GM23248 (cell line): ENCODE measurements at places on chromosomes 7 and 10. TPM values are rescaled to one million over a fixed set of nuclear protein-coding genes. Genes with fewer than 3 reads are reported as not detected.

- no peak for DNase-seq
These were observed 15.9 kb downstream of the VSIR start for GRCh38 chr10:71757399-71757922.

DNA sequence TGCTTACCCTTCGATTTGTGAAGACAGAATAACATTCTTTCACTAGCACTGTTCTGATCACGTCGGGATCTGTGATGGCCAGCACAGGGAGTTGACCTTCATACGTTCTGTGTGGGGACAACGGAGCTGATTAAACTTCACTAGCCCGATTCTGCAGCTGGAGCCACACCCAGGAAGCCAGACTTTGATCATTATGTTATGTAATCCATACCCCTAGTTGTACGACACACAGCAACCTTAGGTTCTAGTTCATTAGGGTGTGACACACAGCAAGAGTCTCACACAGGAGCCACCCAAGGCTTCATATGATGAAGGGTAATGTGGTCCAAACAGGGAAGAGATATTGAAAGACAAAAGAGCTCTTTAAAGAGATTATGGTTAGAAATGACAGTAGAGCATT, 7.2 kb downstream of the CYP3A5 start:
- no peak for DNase-seq

DNA sequence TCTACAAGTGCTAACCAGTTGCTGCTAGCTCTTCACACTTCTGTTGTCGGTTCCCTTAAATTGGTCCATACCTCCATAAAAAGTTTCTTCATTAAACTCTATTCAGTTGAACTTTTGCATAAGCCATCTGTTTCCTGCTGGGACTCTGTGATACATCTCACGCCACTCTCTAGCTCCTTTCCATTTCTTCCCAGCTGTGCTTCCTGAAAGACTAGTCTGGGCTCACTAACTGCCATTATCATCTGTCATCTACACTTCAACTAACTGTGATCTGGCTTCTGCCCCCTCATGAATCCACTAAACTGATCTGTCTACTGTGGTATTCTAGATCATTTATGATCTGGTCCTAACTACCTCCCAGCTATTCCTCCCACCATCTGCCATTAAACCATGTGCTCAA, 78.3 kb downstream of the ELAPOR2 start:
- DNase-seq = no peak

- no peak for DNase-seq
These were observed 89.5 kb downstream of the ANK3 start for GRCh38 chr10:60299961-60300883.

GRCh38 chr7:156984174-156984891, 26.1 kb downstream of the MNX1 start:
- DNase-seq = peak; percentile 89

GRCh38 chr7:29878081-29878688, 71.9 kb downstream of the WIPF3 start:
- DNase-seq = peak; percentile 67

GRCh38 chr7:125061776-125062397, 132.3 kb upstream of the POT1 start:
- DNase-seq = peak; percentile 37

- peak; percentile 51 for DNase-seq
These were observed 292.1 kb downstream of the BBS9 start for GRCh38 chr7:33421429-33421828.

- no peak for DNase-seq
These were observed 158.1 kb downstream of the AGMO start for GRCh38 chr7:15403751-15404150.

DNA sequence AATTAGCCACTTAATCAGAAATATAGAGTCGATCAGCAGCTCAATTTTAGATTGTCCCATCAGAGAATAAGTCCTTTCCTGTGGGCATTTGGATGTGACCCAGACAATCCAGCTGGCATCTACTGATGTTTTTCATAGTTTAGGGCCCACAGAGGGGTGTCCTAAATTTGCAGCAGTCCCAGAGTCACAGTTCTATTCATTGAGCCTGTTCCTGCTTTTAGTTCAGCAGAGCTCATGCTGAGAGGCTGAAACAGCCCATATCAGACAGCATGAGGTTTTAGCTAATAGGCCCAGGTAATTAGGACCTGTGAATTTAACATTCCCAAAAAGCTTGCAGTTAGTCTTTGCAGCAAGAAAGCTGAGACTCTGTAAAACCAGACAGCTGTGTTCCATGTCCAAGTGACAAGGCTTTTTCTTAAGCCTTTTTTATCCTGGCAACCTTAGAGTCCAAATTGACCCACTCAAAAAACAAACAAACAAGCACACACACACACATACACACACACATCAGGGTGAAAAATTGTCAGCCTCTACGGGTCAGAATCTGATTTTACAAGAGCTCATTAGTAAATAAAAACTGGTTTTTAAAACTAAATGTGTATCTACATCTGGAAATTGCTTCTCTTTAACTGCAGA, 33.7 kb downstream of the ANKIB1 start:
- no peak for DNase-seq

- DNase-seq = no peak
These were observed 333.1 kb downstream of the ETV1 start for GRCh38 chr7:13656330-13656729.

DNA sequence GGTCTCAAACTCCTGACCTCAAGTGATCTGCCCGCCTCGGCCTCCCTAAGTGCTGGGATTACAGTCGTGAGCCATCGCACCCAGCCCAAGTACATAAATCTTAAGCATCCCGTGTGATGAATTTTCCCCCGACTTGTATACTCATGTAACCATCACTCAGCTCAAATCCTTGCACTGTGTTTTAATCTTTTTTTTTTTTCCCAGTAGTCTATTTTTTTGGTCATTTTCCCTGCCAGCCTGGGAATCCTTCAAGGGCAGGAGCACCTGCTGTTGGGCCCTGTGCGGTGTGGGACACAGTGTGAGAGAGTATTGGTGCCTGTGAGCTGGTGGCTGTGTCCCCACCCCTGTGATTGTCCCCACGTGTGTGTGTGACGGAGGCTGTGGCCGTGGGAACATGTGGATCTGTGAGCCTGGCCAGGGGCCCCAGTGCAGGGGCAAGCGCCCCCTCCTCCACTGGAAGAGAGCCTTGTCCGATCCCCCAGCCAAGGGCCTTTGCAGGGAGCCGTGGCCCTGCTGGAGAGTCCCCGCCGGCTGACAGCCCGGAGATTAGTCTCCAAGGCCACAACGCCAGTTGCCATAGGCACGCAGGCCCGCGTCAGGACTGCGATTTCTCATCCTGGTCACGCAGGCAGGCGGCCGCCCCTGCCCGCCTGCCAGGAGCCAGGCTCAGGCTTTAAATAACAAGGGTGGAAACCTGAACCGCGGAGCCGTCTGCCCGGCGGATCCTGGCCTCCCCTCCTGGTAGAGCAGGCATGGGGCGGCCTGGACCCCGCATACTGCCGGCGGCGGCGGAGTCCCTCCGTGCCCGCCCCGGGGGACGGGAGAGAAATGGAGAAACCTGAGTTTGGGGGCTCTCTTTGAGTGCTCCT, 26.5 kb downstream of the GTF2IRD1 start:
- peak; percentile 98 for DNase-seq

GRCh38 chr7:93823621-93824020, 66.9 kb downstream of the TFPI2 start:
- no peak for DNase-seq

DNA sequence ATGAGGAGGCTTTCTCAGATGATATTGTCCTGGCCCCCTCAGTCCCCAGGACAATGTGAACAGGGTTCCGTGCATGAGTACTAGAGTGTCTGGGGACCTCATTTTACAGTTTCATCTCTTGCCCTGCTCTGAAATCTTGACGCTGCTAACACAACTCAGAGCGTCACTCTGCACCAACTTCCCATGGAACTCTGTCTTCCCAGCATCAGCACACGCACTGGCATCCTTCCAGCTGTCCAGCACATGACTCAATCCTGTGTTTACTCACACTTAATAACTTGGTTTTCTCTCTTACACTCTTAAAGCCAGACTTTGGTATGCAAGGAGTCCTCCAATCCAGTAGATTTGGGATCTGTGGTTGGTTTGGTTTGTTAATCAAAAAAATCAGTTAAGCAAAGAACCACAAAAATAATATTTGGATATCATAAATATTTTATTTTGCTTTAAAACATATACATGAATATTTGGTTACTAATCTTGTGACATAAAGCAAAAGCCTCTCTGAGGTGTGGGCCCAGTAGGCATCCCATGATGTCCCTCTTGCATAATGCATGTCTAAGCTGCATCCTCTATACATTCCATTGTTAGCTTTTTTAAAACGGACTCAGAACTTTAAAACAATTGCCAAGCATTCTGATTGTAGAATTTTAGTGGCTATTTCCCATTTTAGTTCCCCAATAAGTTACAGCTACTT, 131.0 kb downstream of the CXCL12 start:
- DNase-seq = peak; percentile 92

- DNase-seq = peak; percentile 30
These were observed 124.5 kb downstream of the TMEM168 start for GRCh38 chr7:112665709-112666108.

GRCh38 chr7:152673897-152674296, 2.0 kb downstream of the XRCC2 start:
- DNase-seq = no peak

GRCh38 chr10:103614306-103615158, 121.0 kb downstream of the NEURL1 start:
- DNase-seq = peak; percentile 40

GRCh38 chr10:19283786-19284185, 235.2 kb downstream of the MALRD1 start:
- no peak for DNase-seq

DNA sequence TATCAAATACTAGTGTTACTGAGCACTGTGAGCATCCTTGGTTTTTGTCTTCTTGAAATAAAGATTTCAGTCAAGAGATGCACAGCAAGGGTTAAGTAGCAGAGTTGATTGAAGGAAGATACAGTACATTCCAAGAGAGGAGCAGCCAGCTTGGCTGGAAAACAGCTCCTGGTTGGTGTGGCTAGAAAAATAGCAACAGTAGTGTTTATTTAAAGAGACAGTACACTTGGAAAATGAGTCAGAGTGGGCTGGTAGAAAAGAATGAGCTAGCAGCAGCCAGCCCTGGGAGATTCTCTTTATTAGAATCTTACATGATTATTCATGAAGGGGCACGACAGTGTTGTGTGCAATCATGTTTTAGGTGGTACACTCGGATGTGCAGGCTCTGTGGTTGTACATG, 1016.4 kb upstream of the SORCS1 start:
- DNase-seq = peak; percentile 66

DNA sequence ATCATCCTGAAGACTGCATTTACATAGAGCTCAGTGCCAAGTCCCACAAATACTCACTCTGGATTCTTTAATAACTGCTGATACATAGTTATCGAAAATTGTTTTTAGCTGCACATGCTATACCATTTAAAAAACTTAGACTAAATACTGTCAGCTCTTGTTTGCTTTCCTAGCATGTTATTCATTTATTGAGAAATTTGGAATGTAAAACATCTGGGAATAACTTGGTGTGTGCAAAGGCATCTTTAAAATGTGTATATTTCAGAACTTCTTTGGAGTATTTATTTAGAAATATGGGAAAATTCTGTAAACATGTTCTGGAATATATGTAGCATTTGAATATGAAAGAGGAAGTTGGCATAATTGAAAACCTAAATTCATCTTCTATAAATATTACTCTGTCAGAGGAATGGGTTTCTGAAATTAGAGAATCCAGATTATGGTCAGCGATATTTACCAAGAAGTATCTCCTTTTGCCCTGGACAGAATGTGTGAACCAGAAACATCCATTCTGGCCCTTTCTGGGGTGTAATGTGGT, 119.7 kb downstream of the ARID5B start:
- DNase-seq = no peak

GRCh38 chr7:139844779-139845442, 15.8 kb downstream of the TBXAS1 start:
- DNase-seq = no peak

- DNase-seq = no peak
These were observed 275.4 kb downstream of the WDR37 start for GRCh38 chr10:1331560-1331959.

DNA sequence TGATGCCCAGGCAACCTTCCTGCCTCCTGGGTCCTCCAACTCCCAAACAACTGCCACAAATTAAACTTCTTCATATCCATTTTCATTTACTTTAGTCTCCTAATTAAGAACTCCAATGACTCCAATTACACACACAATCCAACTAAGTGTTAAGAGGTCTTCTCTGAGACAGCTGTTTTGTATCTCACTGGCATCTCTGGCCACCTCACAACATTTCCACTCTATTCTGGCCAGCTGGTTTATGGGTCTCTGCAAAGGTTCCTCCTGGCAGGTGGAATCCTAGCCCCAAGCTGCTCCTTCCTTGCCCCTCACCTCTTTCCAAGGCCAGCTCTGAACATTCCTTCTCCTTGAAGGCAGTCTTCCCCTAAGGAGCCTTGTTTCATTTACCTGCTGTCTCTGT, 123.1 kb upstream of the HPS1 start:
- no peak for DNase-seq

DNA sequence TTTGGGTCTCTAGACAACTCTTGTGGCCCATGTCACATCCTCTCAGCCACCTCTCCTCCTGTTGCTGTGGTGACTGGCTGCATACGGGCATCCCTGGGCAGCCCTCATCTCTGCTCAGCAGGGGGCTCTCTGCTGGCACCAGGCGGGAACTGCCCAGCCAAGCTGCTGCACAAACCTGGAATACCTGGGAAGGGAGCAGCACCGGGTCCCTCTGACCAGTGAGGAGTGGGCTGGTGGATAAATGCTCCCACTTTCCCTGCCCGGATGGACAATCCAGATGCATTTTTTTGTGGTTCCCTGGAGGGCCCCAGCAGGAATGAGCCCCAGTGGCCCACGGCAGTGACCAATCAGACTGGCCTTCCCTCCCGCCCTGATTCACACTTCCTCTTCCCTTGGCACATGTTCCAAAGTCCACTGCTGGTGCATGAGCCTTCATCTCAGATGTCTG, 21.9 kb downstream of the GRID1 start:
- peak; percentile 16 for DNase-seq

- no peak for DNase-seq
These were observed 24.2 kb downstream of the CRTAC1 start for GRCh38 chr10:98006266-98006665.

GRCh38 chr7:45294559-45294958, 137.0 kb downstream of the RAMP3 start:
- DNase-seq = no peak

- peak; percentile 46 for DNase-seq
These were observed 38.5 kb upstream of the STEAP4 start for GRCh38 chr7:88344956-88345832.

GRCh38 chr10:75586814-75587213, 155.4 kb downstream of the LRMDA start:
- DNase-seq = no peak

GRCh38 chr10:97163181-97163580, 22.6 kb downstream of the SLIT1 start:
- no peak for DNase-seq

The GRM8 gene
- not detected in 2 replicates for total RNA-seq

The ECHDC3 gene
- total RNA-seq = 0.63 and 0.97 TPM in 2 replicates

The C10orf105 gene
- not detected in 2 replicates for total RNA-seq

The CYP3A5 gene
- not detected in 2 replicates for total RNA-seq

The PNLIPRP2 gene
- not detected in 2 replicates for total RNA-seq

The DEPP1 gene
- total RNA-seq = 7.0 and 10.1 TPM in 2 replicates

The MMD2 gene
- not detected in 2 replicates for total RNA-seq

The NPY gene
- total RNA-seq = not detected in 2 replicates

The ANKRD30A gene
- total RNA-seq = not detected in 2 replicates

The FAM24B gene
- 3.3 and 3.8 TPM in 2 replicates for total RNA-seq

The AGR3 gene
- not detected in 2 replicates for total RNA-seq
